ENCODE measurements at places on chromosomes 5 and 9.
A peak's percentile ranks its signal among the peaks of the same experiment; 100 is the strongest.

GRCh38 chr5:107739661-107740060, 68.9 kb upstream of the EFNA5 start:
- DNase-seq, result no peak

DNA sequence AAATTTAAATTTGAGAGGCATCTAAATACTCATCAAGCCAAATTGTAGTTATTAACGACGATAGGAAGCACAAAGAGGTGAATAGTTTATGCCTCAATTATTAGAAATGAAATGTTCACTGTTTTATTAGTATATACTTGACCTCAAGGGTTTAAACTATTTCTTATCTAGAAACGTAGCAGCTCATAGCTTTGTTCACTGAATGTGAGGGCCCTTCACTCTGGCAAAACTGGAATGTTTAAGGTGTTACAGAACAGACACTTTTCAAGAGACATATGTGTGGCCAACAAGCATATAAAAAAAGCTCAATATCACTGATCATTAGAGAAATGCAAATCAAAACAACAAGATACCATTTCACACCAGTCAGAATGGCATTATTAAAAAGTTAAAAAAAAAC, 151.2 kb upstream of the KCNN2 start:
- DNase-seq, result no peak

DNA sequence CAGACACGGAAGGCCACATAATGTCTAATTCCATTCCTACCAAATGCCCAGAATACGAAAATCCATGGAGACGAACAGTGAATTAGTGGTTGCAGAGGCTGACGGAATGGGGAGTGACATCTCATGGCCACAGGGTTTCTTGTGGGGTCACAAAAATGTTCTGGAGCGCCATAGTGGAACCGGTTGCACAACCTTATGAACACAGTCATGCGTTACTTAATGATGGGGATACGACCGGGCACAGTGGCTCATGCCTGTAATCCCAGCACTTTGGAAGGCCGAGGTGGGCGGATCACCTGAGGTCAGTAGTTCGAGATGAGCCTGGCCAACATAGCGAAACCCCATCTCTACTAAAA, 26.0 kb upstream of the TTLL11 start:
- no peak for DNase-seq

- DNase-seq, result no peak
Observed at GRCh38 chr5:90551376-90551775, 7.2 kb upstream of the ADGRV1 start.

DNA sequence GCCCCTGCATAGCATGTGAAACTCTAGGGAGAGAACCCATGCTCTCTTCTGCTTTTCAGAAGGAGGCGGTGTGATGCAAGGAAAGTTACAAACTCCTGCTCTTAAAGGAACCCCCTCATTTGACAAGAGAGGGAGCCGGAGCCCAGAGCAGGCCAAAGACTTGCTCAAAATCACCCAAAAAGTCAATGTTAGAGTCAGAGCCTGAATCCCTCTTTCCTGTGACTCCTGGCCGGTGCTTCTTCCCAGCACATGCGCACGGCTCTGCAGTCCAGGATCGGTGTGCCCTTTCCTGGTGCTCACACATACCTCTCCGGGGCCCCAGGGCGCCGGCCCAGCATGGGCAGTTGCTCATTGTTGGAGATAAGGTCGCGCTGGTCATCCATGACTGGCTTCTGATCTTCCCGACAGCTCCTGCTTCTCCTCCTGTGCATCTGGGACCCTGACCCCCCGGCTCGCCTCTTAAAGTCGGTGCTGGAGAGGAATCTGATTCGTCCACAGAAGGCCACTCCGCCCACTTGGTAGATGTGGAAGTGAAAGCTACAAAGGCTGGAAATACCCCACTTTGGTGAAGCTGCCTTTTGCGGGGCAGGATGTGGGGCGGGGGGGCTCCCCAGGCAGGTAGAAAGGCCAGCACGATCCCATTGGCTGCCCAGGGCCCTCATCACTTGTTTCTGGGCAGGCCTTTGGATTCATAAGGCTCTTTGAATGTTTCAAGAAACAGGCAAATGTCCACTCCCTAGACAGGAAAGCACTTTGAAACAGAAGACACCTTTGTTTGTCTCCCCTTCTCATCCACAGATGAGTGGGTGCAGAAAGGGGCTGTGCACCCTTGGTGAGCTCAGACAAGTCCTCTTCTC, at the start of gene CD74:
Gene CD74, minus strand, starts transcription at position 592 of the 857 bp plus-strand sequence. Its CDS starts 161 bp downstream, at position 431.
- DNase-seq, result peak; percentile 81

- no peak for DNase-seq
Observed at GRCh38 chr9:1154739-1155138, 104.6 kb downstream of the DMRT2 start.

GRCh38 chr5:65978251-65978650, 51.9 kb downstream of the ERBIN start:
- no peak for DNase-seq
